ENCODE measurements at places on chromosomes 12 and 14. TPM values are rescaled to one million over a fixed set of nuclear protein-coding genes. Genes with fewer than 3 reads are reported as not detected.

DNA sequence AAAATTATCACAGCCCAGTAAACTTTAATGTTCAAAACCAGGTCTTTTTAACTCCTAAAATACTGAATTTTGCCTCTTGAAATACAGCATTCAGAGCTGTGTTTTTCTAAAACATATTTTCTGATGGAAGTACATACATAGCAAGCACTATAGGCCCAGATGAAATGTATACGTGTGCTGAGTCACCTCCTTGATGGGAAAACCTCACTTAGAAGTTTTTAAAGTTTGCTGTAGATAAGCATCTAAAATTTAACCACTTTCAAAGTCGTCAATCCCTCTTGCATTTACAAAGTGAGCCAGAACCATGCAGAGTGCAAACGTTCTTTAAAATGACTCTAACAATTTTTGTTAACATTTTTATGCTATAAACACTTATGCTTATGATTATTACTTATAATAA is 618.8 kb downstream of the RPS29 start:
- DNase-seq = no peak
- H3K27ac ChIP-seq = no peak overlapping the region
- H3K27me3 ChIP-seq = no peaks in the 10 kb centered on the region
- H3K4me1 ChIP-seq = no peaks in the 10 kb centered on the region
- H3K4me3 ChIP-seq = no peak overlapping the region

DNA sequence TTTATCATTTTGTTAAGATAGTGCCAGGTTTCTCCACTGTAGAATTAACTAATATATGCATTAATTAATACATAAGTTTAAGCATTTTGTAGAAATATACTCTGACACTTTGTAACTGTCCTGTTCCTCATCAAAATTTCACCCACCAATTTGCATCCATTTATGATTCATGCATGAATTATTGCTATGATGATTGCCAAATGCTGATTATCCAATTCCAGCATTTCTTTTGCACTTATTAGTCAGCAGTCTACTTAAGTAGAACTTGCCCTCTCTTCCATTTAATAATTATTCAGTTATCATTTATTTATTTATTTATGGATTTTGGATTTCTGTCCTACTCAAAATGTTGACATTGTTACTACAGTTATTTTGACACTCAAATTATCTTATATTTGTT is 72.2 kb downstream of the SLC6A15 start:
- no peaks in the 10 kb centered on the region for H3K4me1 ChIP-seq
- H3K27me3 ChIP-seq = no peaks in the 10 kb centered on the region
- H3K4me3 ChIP-seq = no peak overlapping the region
- no peak overlapping the region for H3K27ac ChIP-seq
- no peak for DNase-seq

DNA sequence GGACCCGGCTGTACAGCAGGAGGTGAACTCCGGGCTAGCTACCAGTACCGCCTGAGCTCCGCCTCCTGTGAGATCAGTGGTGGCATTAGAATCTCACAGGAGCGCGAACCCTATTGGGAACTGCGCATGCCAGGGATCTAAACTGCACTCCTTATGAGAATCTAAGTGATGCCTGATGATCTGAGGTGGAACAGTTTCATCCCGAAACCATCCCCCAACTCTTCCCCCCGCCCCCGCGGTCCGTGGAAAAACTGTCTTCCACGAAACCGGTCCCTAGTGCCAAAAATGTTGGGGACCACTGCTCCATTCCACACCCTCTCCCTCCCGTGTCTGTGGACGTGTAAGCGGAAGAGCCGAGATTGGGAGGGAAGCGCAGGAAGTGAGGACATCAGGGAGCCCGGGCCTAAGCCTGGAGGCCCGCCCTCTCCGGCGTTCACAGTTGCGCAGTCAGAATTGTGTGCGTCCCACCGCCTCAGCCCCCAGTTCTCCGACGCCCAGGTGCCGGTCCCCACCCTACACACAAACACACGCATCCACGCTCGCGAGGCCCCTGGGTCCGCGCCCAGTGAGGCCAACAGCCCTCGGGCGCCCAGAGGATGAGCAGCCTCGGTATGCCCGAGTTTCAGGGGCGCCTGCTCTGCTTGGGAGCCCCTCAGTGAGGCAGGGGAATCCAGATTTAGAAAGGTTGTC is 1.8 kb upstream of the RNASE4 start:
- peak; percentile 95 for DNase-seq
- H3K27me3 ChIP-seq = no peaks in the 10 kb centered on the region
- H3K27ac ChIP-seq = peak overlapping the region; percentile 97
- peaks cover 27% of the 10 kb centered on the region for H3K4me1 ChIP-seq
- H3K36me3 ChIP-seq = no peaks in the 10 kb centered on the region
- peak overlapping the region; percentile 80 for H3K4me3 ChIP-seq

DNA sequence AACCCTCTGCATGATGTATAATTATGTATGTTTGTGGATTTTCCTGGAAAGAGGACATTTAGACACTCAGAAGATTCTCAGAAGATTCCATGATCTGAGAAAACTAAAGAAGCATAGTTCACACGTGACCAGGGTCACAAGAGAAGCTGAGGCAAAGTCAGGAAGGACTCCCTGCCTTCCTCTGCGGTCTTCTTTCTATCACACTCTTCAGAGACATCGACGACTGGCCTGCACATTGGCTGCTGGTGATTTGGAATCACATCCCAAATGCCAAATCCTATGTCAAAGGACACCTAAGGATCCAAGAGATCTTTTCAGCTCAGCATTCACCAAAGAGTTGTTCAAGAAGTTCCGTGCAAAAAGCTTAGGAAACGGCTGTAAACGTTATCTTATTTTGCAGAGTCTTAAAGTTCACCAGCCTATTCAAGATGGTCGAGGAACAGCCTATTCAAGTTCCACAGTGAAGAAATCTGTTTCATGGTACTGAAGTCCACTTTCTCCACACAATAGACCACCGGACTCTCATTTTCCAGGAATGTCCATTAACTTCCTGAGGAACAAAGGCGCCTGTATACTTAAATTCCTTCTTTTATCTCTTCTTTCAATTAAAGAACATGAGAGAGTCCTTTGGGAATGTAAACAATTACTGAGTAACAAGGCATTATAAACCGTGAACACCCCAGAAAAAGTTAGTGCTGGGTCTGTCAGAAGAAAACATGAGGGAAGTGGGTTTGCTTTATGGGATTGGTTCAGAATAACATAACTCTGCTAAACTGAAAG is 42.1 kb downstream of the IGF1 start:
- peaks cover 30% of the 10 kb centered on the region for H3K4me1 ChIP-seq
- H3K27ac ChIP-seq = peak overlapping the region; percentile 90
- H3K27me3 ChIP-seq = no peaks in the 10 kb centered on the region
- H3K4me3 ChIP-seq = no peak overlapping the region
- peak; percentile 42 for DNase-seq
- H3K36me3 ChIP-seq = no peaks in the 10 kb centered on the region

DNA sequence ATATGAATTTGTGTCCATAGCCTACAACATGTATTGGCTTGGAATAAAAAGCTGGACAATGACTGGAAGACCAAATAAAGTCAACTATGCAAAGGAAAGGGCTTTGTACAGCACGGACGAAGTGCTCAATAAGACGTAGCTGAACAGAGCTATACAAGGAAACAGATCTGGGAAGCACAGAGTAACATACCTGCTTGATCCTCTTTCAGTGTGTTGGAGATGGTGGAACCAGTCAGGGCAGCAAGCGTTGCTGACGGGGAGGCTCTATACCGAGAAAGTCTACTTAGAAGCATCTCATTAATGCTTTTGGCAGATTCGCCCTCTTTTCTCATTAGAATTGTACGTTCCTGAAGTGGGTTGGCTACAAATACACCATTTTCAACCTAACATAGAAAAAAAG is 99.3 kb downstream of the HECTD4 start:
- no peaks in the 10 kb centered on the region for H3K27me3 ChIP-seq
- H3K27ac ChIP-seq = no peak overlapping the region
- no peak for DNase-seq
- H3K4me1 ChIP-seq = no peaks in the 10 kb centered on the region

DNA sequence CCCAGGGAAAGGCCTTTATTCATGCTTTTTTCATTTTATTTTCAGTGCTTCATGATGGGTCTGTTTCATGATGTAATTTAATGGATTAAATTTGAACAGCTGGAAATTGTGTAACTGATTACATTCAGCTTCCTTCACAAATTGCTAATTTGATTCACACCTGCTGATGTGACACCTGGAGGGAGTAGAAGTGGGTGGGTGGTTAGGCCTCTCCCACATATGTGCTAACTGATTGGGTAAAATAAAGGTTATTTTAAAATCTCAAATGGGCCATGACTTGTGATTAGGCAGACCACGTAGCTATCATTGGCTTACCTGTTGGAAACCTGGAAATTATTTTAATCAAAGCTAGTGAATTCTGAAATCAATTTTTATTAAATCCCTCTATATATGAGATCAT is 142.1 kb downstream of the GXYLT1 start:
- no peaks in the 10 kb centered on the region for H3K4me1 ChIP-seq
- no peak overlapping the region for H3K27ac ChIP-seq
- no peaks in the 10 kb centered on the region for H3K36me3 ChIP-seq
- no peaks in the 10 kb centered on the region for H3K27me3 ChIP-seq

GRCh38 chr12:51009056-51009440 is 17.1 kb downstream of the SLC11A2 start:
- no peaks in the 10 kb centered on the region for H3K27me3 ChIP-seq
- H3K4me1 ChIP-seq = no peaks in the 10 kb centered on the region
- no peak overlapping the region for H3K27ac ChIP-seq
- no peaks in the 10 kb centered on the region for H3K36me3 ChIP-seq

DNA sequence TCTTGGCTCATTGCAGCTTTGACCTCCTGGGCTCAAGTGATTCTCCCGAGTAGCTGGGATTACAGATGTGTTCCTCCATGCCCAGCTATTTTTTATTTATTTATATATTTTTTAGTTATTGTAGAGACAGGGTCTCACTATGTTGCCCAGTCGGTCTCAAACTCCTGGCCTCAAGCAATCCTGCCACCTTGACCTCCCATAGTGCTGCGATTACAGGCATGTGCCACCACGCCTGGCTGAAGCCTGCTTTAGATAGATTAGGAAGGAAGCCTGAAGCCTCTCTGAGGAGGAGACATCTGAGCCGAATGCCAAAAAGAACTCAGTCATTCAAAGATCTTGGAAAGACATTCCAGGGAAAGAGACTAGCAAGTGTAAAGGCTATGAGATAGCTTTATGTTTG is 10.2 kb downstream of the INHBC start:
- no peaks in the 10 kb centered on the region for H3K36me3 ChIP-seq
- H3K4me3 ChIP-seq = no peak overlapping the region
- no peaks in the 10 kb centered on the region for H3K27me3 ChIP-seq
- H3K4me1 ChIP-seq = no peaks in the 10 kb centered on the region

DNA sequence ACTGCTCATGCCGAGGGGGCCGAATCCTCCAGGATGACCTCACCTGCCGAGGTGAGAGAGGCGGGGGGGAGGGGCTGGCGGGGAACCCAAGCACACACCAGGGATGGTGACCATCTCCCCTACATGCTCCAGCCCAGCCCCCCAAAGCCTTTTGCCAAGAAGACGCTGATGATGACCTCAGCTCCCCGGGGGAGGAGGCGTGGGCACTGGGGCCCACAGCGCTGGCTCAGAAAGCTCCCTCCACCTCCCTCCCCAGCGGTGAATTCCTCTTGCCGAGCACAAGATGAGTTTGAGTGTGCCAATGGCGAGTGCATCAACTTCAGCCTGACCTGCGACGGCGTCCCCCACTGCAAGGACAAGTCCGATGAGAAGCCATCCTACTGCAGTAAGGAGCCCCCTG is 23.7 kb upstream of the NXPH4 start:
- H3K4me1 ChIP-seq = no peaks in the 10 kb centered on the region
- no peak overlapping the region for H3K4me3 ChIP-seq
- no peaks in the 10 kb centered on the region for H3K36me3 ChIP-seq
- H3K27me3 ChIP-seq = no peaks in the 10 kb centered on the region

DNA sequence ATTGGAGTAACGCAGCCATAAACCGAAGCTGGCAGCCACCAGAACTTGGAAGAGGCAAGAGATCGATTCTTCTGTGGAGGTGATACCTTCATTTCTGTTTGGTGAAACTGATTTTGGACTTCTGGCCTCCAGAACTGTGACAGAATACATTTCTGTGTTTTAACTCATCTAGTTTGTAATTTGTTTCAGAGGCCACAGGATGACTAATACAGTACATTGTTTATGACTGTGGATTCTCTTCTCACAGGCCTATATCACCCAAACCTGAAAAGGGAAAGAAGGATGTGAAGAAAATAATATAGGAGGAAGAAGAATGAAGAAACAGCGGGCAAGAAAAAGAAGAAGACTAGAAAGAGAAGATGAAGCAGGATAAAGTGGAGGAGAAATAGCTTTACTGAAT is 263.8 kb upstream of the DIO2 start:
- H3K27me3 ChIP-seq = no peaks in the 10 kb centered on the region
- H3K27ac ChIP-seq = no peak overlapping the region
- no peaks in the 10 kb centered on the region for H3K4me1 ChIP-seq
- no peaks in the 10 kb centered on the region for H3K36me3 ChIP-seq
- no peak overlapping the region for H3K4me3 ChIP-seq

- no peaks in the 10 kb centered on the region for H3K4me1 ChIP-seq
- no peak overlapping the region for H3K4me3 ChIP-seq
- no peak for DNase-seq
- no peaks in the 10 kb centered on the region for H3K27me3 ChIP-seq
- no peak overlapping the region for H3K27ac ChIP-seq
- H3K36me3 ChIP-seq = no peaks in the 10 kb centered on the region
These were observed 206.4 kb upstream of the GRIP1 start for GRCh38 chr12:66885115-66885875.

DNA sequence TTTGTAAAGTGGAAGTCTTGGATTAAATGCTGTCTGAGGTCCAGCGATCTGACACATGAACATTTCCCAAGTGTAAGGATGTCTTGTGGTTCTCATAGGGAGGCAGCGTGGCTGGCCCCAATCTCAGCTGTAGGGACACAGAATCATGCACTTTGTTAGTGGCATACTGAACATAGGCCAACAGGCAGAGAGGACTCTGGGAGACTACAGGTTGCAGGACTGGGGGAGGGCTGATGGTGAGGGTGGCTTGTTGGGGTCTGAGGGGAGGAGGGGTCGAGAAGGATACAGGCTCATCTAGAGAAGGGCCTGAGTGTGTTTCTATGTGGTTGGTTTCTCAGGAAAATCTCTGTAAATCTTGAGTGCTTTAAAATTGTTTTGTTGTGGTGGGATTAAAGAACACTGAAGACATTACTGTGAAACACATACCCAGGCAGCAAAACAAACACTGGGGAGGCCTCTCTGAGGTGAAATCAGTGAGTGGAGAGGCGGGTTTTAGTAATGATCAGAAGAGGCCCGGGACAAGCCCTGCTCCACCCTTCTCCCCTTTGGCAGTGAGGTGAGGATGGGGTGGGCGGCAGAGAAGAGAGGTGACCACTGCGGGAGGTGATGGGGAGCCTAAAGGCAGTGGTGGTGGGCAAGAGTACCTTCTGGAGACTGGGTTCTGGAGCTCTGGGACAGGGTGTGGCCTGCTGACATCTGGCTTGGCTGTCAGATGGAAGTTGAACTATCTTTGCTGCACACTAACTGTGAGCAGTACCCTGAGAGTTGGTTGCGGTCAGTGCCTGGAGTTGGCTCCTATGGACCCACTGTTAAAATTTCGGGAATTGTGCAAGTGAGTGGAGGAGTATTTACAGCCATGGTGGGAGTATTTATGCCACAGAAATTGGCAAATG is 3.3 kb downstream of the NYNRIN start:
- no peak overlapping the region for H3K4me3 ChIP-seq
- DNase-seq = no peak
- H3K27me3 ChIP-seq = no peaks in the 10 kb centered on the region
- no peaks in the 10 kb centered on the region for H3K36me3 ChIP-seq
- H3K27ac ChIP-seq = no peak overlapping the region

- H3K4me1 ChIP-seq = peaks cover 16% of the 10 kb centered on the region
- H3K36me3 ChIP-seq = no peaks in the 10 kb centered on the region
- H3K27ac ChIP-seq = peak overlapping the region; percentile 80
- no peak overlapping the region for H3K4me3 ChIP-seq
These were observed 136.3 kb downstream of the SCARB1 start for GRCh38 chr12:124727264-124727800.

Gene DACT1
- total RNA-seq = 0.37 TPM

Gene PSMD9
- 69.2 TPM for total RNA-seq

Gene GPRC5D
- total RNA-seq = not detected

Gene AMHR2
- not detected for total RNA-seq

Gene CISTR
- total RNA-seq = not detected

Gene PPP2R3C
- total RNA-seq = 46.0 TPM

Gene ITGA5
- total RNA-seq = 994 TPM

Gene GDF3
- total RNA-seq = 4.1 TPM

Data from endothelial cell of umbilical vein (primary cell).